Stimulated activated CD8-positive, alpha-beta memory T cell treated with anti-CD3 and anti-CD28 coated beads, Interleukin-4, amount 100 ng/mL, for 1 hour (primary cell): ENCODE measurements at places on chromosomes 12 and 14.

- peak; percentile 6 for DNase-seq
Measured at GRCh38 chr14:66495218-66496098, 9.3 kb downstream of the CCDC196 start.

- no peak for DNase-seq
Measured at GRCh38 chr12:6916426-6917200, 2.2 kb downstream of the ENO2 start.

- DNase-seq, result no peak
Measured at GRCh38 chr12:118023301-118023860, 6.9 kb downstream of the RFC5 start.

GRCh38 chr12:124862768-124863415, 772 bp downstream of the SCARB1 start:
- DNase-seq, result no peak

- no peak for DNase-seq
Measured at GRCh38 chr12:79706676-79707075, 15.9 kb upstream of the PAWR start.

DNA sequence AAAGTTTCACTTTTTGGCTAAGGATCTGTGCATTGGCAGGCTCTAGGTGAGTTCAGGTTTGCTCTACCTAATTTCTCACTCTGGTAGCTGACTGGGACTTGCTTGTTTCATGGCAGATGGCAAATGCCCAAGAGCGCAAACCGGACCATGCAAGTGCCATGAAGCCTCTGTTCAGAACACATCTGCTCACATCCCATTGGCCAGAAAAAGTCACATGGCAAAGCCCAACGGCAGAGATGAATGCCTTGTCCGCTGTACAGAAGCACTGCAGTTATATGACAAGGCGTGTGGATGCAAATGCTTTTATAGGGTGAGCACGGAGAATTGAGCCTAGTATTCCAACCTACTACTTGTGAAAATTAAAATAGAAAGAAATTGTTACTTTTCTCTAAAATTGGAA, 202.2 kb upstream of the HMGA2 start:
- no peak for DNase-seq

DNA sequence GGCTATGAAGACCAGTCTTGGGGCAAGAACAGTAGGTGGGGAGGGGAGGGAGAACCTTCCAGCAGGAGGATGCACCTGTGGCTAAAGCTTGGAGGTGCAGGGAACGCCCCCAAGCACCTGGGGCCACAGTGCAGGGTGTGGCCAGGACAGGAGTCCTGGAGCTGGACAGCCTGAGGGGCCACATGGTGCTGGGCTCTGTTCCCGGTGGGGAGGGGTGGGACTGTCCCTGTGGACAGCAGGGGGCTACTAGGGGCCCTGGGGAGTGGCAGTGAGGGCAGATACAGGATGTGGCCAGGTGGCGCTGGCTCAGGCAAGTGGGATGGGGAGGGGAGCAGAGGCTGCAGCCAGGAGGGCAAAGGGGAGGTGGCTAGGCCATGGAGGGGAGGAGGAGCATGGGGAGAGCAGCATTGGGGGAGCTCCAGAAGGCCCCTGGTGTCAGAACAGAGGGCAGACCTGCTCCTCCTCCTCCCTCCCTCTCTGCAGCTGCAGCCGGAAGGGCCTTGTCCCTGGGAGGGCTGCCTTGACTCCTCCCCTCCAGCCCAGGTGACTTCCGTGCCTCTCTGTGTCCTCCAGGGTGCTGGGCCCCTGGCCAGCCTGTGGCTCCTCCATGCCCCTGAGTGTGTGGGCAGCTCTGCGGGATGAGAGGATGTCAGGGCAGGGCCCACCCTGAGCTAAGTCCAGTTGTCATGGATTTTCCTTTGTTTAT, 68.4 kb upstream of the DLK1 start:
- no peak for DNase-seq

DNA sequence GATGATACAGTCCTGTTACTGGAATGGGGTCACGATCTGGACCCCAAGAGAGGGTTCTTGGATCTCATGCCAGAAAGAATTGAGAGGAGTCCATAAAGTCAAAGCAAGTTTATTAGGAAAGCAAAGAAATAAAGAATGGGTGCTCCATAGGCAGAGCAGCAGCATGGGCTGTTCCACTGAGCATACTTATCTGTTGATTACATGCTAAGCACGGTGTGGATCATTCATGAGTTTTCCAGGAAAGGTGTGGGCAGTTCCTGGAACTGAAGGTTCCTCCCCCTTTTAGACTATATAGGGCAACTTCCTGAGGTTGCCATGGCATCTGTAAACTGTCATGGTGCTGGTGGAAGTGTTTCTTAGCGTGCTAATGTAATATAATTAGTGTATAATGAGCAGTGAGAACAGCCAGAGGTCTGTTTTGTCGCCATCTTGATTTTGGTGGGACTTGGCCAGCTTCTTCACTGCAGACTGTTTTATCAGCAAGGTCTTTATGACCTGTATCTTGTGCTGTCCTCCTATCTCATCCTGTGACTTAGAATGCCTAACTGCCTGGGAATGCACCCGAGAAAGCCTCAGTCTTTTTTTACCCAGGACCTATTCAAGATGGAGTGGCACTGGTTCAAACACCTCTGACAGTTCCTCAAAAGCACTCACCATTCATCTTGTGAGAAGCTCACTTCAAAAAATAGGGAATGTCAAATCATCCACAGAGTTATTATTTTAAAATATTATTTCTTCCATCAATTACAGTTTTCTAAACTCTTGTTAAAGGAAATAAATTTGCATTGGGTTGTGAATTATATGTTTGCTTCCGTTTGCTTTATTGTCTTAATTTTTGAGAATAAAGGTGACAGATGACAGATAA, 1358.8 kb upstream of the TMEM132C start:
- DNase-seq, result no peak
